ENCODE measurements at places on chromosomes 16 and 17. TPM values are rescaled to one million over a fixed set of nuclear protein-coding genes. Genes with fewer than 3 reads are reported as not detected.

Gene TBC1D16
- 8.4 TPM for total RNA-seq

Gene SLC38A8
- not detected for total RNA-seq

Gene MYCBPAP
- total RNA-seq, result 0.57 TPM

Gene SDR42E2
- total RNA-seq, result not detected

Gene TEX14
- total RNA-seq, result 0.06 TPM

Gene HASPIN
- total RNA-seq, result 13.8 TPM

Gene HOXB8
- total RNA-seq, result 7.8 TPM

Gene UNC119
- total RNA-seq, result 31.7 TPM

Gene CSNK2A2
- total RNA-seq, result 53.5 TPM

Gene TEN1
- 26.6 TPM for total RNA-seq

Gene SPN
- total RNA-seq, result not detected

Gene ZPBP2
- not detected for total RNA-seq

Gene METTL16
- 31.8 TPM for total RNA-seq

Gene FZD2
- 35.0 TPM for total RNA-seq

Gene ACSM2A
- total RNA-seq, result not detected

Gene CCL7
- total RNA-seq, result 0.62 TPM

Gene ABI3
- not detected for total RNA-seq

Gene BCL6B
- not detected for total RNA-seq

Gene SOX9
- total RNA-seq, result 11.2 TPM

Gene CCDC78
- total RNA-seq, result 6.6 TPM

Gene PRCD
- not detected for total RNA-seq

Gene CHRNE
- 0.15 TPM for total RNA-seq

Gene HBQ1
- 6.9 TPM for total RNA-seq

Gene TRPV3
- total RNA-seq, result 0.34 TPM

Gene RNF157
- total RNA-seq, result 8.0 TPM

Gene ALOX15B
- not detected for total RNA-seq

Gene KRTAP16-1
- total RNA-seq, result not detected

Gene KRTAP4-5
- total RNA-seq, result not detected

Gene CACNG1
- not detected for total RNA-seq

Gene SYCE1L
- total RNA-seq, result 8.7 TPM

Gene CPD
- 27.1 TPM for total RNA-seq

Gene ABAT
- total RNA-seq, result 0.34 TPM

Gene KRT25
- total RNA-seq, result not detected

Gene CCL11
- not detected for total RNA-seq

Gene GNAO1
- 0.51 TPM for total RNA-seq

Gene TMC8
- total RNA-seq, result 0.29 TPM

Gene FSCN2
- total RNA-seq, result 1.1 TPM

Gene ITGAX
- 1.2 TPM for total RNA-seq

Gene ASPA
- total RNA-seq, result not detected

Gene HBA1
- total RNA-seq, result 0.80 TPM

Gene PRSS36
- total RNA-seq, result 0.29 TPM

Gene CCL8
- not detected for total RNA-seq

Gene NEUROD2
- not detected for total RNA-seq

Gene RAPGEFL1
- 2.5 TPM for total RNA-seq

Gene TEKT5
- not detected for total RNA-seq

Gene MAPT
- total RNA-seq, result 1.9 TPM

Gene ENDOV
- 45.6 TPM for total RNA-seq

Gene KRT27
- not detected for total RNA-seq

Gene TBC1D3H
- total RNA-seq, result not detected

Gene ZNF597
- 1.0 TPM for total RNA-seq

Gene EXOSC6
- 18.3 TPM for total RNA-seq

Gene TMED6
- not detected for total RNA-seq

Gene NPIPA8
- 0.31 TPM for total RNA-seq

Gene NPIPB6
- 2.0 TPM for total RNA-seq

Gene PGS1
- 20.0 TPM for total RNA-seq

Gene C1QL1
- total RNA-seq, result 33.0 TPM

Gene P2RX1
- total RNA-seq, result not detected

All from A549 treated with RU486 at 1 μM for 4 hours (cell line).